BJ (cell line): ENCODE measurements at places on chromosomes 2 and 18.

GRCh38 chr2:178114462-178114861 is 2.2 kb downstream of the RBM45 start:
- no peak for DNase-seq

DNA sequence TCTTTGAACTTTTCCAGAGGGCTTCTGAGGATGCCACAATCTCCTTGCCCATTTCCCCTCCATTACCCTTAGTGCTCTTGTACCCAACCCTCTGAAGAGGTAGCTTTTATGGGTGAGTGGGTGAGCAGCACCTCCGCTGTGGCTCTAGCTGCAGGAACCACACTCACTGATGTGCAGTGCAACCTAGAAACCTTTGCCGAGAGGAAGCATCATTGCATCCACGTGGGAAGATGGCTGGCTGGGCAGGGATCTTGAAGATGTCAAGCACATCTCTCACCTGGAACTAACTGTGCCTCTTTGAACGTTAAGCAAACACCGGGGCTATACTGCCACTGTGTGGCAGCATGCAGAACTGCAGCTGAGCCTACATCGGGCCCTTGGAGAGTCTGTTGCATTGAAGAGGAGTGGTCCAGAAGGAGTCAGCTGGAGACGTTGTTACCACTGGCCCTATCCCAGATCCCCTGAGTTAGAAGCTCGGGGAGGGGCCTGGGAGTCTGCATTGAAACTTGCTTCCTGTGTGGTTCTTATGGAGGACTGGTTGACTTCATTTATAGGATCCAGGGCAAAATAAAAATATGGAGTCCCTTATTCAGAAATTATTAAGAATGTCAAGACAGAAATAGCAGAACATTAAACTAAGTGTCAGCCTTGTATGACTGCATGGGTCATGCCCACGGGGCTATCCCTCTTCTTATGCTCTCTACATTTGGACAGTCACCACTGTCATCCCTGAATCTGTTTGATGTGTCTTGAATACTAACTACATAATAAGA is 28.7 kb downstream of the IGFBP5 start:
- DNase-seq, result no peak

DNA sequence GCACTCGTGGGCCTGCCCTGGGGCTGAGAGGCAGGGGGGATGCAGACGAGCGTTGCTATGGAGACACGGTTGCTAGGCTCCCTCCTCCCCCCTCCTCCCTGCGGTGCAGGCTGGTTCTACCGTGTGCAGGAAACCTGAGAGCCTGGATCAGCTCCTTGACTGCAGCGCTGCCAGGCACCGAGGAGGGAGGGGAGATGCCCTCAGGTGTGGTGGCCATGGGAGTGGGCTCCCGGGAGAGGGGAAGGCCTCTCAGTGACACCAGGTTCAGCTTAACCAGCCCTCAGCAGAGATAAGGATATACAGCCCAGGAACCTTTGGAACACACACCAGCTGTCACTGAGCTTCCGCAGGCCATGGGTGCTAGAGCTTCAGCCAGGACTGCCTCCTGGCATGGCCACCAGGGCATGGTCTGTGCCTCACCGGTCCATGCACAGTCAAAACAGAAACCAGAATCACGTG is 124.4 kb upstream of the PXDN start:
- no peak for DNase-seq

GRCh38 chr2:33518200-33518599 is 41.8 kb downstream of the RASGRP3 start:
- no peak for DNase-seq

DNA sequence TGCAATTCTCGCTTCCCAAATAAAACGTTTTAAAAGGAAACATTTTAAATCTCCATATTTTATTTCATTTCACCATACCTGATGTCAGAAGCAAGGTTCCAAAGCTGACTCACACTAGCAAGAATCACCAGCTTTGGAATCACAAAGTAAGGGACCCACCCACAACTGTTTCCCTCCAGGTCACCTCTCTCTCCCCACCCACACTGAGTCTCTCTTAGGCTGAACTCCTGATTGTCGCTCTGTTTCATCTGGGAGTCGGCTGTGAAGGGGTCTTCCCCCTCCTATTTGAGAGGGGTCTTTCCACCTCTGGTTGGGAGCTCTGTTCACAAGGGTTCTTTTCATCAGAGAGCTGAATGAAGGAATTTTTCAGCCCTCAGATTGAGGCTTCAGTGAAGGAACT is 128.1 kb downstream of the L3MBTL4 start:
- DNase-seq, result no peak

GRCh38 chr2:200338692-200339091 is 32.2 kb downstream of the SPATS2L start:
- no peak for DNase-seq

DNA sequence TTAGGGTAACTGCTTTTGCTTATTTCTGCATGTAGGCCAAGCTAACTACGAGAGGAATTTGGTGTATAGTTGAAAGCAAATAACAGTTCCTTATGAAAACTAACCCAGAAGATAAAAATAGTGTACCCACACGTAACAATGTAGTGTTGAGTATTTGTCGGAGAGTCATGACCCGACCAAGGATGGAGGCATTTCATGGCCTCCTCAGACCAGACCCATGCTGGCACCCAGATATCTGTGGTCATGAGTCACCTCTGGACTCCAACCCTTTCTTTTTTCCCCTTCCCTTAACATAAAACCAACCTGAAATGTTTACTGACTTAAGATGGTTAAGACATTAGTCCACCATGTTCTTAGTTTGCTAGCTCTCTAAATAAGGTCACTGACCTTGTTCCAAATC is 318.7 kb downstream of the NOL4 start:
- no peak for DNase-seq
